AG08396 (cell line): ENCODE measurements at places on chromosomes 2 and 18.

DNA sequence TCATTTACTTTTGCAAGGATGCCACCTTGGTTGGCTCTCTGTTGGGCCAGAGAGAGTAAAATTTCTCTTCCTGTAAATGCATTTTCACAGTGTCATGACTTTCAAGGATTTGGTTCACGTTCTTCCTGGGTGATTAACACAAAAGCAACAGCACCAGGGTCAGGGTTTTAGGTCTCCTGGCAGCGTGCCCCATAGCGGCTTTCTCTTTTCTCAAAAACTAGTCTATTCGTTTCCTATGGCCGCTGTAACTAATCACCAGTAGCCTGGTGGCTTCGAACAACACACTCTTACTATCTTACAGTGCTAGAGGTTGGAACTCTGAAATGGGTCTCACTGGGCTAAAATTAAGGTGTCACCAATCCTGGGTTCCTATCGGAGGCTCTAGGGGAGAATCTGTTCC, 56.3 kb upstream of the ACMSD start:
- DNase-seq = no peak

- DNase-seq = peak; percentile 87
These were observed 4.9 kb downstream of the FEV start for GRCh38 chr2:218979846-218980734.

- DNase-seq = no peak
These were observed 80.4 kb downstream of the TGFA start for GRCh38 chr2:70473101-70473722.

- no peak for DNase-seq
These were observed 824.9 kb upstream of the CRIM1 start for GRCh38 chr2:35530615-35531135.

- DNase-seq = no peak
These were observed 12.1 kb downstream of the ANKRD23 start for GRCh38 chr2:96831679-96832078.

- peak; percentile 78 for DNase-seq
These were observed 1.2 kb downstream of the STON1 start for GRCh38 chr2:48531141-48531648.

DNA sequence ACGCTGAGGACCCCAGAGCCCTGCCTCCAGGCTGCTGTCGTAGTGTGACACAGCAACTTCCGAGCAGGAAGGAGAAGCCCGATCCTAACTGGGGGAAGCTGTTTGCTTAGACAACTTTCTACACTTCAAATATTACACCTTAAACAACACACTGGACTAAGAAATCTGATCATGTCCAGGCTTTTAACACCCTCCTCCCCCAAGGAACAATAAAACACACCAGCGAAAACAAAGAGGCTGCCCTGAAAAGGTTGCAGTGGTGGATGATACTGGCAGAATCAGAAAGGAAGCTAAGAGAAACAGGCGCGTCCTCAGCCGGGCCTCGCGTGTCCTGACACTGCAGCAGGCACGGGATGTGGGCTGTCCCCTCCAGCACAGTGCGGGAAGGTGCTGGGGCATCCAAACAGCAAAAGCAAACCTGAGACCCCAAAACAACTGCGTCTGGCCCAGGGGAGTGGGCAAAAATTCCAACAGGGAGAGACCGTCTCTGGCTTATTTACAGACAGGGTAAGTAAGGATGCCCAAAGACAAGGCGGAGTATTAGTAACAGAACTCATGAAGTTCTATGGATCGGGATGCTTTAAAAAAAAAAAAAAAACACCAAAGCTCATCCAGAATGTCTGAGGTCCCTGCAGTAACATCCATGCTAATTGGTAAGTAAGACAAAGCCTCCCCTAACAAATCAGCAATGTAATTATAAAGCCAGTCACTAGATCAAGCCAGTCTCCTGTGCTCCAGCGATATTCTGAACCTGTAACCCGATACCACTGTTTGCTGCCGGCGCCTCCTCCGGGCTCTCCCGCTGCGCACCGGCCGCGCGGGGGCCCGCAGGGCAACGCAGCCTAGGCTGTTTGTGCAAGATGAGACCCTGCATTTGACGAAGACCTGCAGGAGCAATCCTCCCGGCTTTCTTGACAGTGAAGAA, 9.0 kb downstream of the SERTAD2 start:
- DNase-seq = peak; percentile 83

- no peak for DNase-seq
These were observed 133.1 kb downstream of the MREG start for GRCh38 chr2:215879977-215880940.

- no peak for DNase-seq
These were observed 51.2 kb downstream of the FN1 start for GRCh38 chr2:215384710-215385109.

DNA sequence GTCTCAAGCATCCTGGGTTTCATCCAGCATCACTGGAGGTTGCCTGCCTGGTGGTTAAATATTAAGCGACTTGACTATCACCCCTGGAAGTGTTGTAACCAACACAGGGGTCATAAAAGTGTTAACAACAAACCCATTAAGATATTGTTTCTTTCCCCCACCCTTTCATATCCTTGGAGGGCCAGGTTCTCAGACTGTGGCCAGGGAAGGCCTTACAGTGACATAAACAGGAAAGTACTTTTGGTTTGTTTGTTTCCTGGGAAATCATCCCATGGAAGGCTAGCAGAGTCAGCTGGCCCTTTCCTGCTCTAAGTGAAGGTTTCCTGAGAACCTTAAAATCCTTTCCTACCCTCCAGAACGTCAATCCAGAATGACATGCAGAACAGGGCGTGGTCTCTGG, 160.9 kb downstream of the CLIP4 start:
- DNase-seq = no peak

GRCh38 chr2:175236930-175237329, 55.4 kb upstream of the ATP5MC3 start:
- no peak for DNase-seq

DNA sequence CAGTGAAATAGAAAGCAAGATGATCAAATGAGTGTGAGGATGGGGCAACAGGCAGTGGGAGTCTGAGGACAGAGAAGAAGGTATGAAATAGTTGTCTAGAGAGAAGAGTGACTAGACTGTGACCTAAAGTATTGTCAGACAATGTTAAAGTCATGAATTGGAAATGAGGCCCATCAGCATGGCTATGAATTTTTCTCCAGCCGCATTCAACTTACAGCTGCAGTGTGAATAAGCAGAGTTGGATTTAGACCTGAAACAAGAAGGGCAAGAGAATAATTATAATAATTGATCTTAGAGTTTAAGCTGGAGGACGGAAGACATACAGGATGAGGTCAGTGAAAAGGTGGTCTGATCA, 4.2 kb upstream of the TSPYL6 start:
- no peak for DNase-seq

DNA sequence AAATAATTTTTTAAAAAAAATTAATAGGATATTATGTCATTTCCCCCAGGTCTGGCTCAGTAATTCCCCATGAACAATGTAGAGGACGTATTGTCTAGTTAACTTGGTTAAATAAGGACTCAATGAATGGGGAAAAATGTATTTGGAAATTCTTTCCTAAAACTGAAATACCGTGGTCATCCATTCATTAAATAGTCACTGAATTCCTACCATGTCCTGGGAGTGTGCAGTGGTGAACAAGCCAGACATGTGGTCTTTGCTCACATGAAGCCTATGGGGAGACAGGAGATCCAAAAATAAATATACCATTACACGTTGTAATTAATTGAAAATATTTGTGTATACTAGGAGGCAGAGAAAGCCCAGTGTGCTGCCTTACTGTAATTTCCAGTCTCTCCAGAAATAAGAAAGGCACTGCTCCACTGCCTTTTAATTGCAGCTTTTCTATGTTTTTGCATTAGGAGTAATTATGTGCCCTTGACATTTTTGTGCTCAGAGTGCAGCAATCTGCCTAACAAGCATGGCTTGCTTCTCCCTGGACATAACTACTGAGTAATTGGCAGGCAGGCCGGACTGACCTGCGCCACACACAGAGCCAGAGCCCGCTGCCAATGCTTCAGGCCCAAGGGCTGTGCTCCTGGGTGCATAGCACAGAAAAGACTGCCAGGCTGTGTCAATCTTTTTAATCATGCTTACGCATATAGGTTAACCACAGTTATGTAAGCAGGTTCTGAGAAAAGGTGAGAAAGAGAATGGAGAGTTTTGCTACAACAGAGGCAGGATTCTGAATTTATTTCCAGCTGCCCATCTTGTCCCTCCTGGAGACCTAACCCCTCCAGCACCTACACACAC, 22.2 kb upstream of the TTC39C start:
- DNase-seq = no peak

- peak; percentile 13 for DNase-seq
These were observed 71.3 kb upstream of the NYAP2 start for GRCh38 chr2:225328192-225328591.

DNA sequence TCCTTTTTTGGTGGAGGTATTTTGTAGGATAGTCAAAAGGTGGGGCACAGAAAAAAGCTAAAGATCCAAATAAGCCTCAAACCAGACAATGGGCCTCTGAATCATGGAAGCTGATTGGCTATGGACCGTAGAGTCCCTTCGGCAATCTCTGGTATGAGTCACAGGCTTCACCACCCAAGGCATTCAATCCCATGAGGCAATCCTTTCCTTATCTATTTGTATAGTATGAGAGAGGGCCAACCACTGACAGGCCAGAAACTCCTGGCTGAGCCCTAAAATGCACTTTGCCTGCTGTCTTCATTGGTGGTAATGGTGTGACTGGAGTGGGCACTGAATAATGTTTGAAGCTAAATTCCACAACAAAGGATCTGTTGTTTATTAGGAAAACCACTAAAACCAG, 38.7 kb upstream of the MEX3C start:
- peak; percentile 16 for DNase-seq

GRCh38 chr2:142915502-142915901, 38.0 kb downstream of the KYNU start:
- no peak for DNase-seq

- DNase-seq = no peak
These were observed 163.9 kb downstream of the GFPT1 start for GRCh38 chr2:69222953-69223658.

DNA sequence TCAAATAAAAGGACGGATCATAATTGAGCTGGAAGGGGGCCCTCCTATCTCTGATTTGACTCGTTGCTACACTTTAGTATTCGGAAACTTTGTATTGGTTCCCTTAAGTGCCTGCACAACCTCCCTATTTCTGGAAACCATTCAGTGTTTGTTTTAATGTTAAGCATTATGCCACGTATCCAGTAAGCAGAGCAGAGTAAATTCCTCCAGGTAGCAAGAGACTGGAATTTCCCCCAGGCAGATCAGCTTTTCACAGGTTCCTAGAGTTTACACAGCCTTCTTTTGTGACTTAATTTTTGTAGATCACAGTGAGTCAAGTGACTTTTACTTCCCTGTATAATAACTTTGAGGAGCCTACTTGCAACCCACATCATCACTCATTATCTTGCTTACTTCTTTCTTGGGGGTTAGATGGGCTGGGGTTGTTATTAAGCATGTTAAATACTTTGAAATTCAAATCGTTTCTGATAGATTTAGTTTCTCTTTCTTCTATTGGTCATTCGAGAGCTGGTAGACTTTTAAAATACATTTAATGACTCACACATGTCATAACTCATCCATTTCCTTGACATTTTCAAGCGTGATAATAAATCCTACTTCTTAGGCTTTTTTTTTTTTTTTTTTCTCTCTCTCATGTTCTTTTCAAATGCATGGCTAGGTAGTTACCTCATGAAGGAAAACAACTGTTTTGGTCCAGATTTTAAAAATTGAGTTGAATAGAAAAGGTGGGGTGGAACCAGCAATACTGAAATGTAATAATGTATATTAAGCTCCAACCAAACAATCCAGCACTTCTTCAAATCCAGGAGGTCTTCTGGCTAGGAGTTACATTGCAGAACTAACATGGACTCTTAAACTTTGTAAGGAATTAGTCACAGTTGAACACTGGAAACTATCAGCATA, 219.3 kb downstream of the NEDD4L start:
- DNase-seq = no peak

GRCh38 chr18:61569176-61569892, 236.1 kb downstream of the CDH20 start:
- peak; percentile 66 for DNase-seq

GRCh38 chr2:17166506-17166905, 351.7 kb downstream of the RAD51AP2 start:
- no peak for DNase-seq

DNA sequence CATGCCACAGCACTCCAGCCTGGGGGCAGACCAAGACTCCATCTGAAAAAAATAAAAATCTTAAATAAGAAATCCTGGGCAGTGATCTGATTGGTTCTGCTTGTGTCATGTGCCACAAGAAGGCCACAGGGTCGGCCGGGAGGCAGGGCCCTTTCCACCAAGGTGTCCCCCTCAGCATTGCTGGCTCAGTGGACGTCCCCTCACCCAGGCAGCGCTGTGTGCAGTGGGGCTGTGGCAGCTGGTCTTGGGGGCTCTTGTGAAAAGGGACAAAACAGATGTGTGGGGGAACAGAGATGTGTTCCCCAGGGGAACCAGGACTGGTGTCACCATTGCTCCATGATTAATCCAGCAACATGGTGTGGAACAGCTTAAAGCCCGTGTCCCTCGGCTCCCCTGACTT, 60.5 kb downstream of the HS6ST1 start:
- DNase-seq = no peak

- peak; percentile 44 for DNase-seq
These were observed 133.8 kb upstream of the RNF152 start for GRCh38 chr18:62026586-62026985.

GRCh38 chr2:99338029-99338585, 918 bp downstream of the EIF5B start:
- peak; percentile 11 for DNase-seq

DNA sequence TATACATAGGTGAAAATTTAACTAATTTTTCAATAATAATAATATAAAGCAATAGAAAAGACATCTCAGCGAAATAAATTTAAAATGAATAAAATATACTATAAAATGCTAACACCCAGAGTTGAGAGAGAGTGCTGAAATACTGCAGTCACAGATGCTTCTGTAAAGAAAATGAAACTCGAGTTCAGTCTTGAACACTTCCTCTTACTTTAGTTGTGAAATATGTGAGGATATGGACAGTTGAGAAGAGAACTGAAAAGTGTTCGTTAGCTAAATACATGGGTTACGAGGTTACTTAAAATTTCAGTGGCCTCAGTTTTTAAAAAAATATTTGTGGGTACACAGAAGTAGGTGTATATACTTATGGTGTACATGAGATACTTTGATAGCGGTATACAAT, 106.8 kb downstream of the DNAH7 start:
- no peak for DNase-seq

GRCh38 chr2:132703396-132703795, 33.4 kb upstream of the LYPD1 start:
- DNase-seq = peak; percentile 12

GRCh38 chr2:226234187-226234586, 565.4 kb downstream of the IRS1 start:
- no peak for DNase-seq

DNA sequence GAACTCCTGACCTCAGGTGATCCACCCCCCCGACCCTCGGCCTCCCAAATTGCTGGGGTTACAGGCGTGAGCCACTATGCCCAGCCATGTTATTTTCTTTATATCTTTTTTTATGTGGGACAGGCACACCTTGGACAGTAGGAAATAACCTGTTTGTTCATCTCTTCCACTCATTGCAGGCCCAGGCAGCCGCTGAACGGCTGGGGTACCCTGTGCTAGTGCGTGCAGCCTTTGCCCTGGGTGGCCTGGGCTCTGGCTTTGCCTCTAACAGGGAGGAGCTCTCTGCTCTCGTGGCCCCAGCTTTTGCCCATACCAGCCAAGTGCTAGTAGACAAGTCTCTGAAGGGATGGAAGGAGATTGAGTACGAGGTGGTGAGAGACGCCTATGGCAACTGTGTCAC, 8.4 kb downstream of the CAD start:
- no peak for DNase-seq
